ENCODE measurements at places on chromosomes 2 and 18.

DNA sequence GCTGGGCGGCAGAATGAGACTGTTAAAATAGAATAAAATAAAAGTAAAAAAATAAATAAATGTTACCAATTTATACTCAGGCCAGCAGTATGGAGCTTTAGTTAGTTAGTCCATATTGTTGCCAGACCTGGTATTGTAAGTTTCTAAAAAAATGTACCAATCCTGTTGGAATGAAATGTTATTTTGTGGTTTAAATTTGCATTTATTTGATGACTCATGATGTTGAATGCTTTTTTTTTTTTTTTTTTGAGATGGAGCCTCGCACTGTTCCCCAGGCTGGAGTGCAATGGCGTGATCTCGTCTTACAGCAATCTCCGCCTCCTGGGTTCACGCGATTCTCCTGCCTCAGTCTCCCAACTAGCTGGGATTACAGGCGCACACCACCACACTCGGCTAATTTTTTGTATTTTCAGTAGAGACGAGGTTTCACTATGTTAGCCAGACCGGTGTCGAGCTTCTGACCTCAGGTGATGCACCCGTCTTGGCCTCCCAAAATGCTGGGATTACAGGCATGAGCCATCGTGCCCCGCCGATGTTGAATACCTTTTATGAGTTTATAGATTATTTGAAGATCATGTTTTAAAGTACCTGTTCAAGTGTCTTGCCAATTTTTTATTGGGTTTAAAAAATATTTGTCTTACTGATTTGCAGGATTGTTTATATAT lies 5.7 kb upstream of the PTPRN start:
- DNase-seq, result peak; percentile 38

GRCh38 chr2:234730066-234730640 lies 221.7 kb upstream of the SH3BP4 start:
- no peak for DNase-seq

DNA sequence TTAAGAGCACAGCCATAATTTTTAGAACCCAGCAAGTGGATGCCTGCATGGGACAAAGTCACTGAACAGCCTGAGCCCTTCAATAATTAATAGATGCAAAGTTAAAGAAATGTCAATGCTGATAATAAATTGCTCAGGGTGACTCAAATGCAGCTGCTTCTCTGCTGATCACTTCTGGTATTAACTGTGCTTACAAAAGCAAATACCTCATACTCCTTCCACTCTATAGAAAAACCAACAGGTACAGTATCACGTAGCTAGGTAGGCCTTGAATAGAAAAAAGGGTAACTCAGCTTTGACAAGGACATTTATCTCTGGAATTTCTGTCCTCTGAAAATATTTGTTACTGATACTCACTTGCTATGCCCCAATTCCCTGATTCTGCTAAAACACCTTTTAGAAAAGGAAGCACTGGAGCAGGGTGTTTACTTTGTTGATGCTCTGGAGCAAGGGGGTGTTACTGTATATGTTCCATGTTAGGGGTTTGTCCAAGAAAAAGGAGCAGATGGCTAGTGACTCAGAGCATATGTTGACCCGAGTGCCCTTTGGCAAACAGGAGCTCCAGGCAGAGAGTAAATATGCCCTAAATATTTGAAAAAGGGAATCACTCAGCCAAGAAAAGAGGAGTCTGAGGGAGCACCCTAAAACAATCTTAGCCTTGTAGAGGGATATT lies 59.1 kb upstream of the RTN4 start:
- DNase-seq, result peak; percentile 65

GRCh38 chr18:61426492-61427053 lies 93.3 kb downstream of the CDH20 start:
- no peak for DNase-seq

GRCh38 chr2:224591220-224591619 lies 6.1 kb upstream of the CUL3 start:
- DNase-seq, result no peak

GRCh38 chr2:19854596-19855541 lies 46.9 kb downstream of the TTC32 start:
- peak; percentile 33 for DNase-seq

- DNase-seq, result peak; percentile 91
Measured at GRCh38 chr2:28764909-28765711, 13.5 kb downstream of the PPP1CB start.
